ENCODE measurements at places on chromosomes 5 and 9.

GRCh38 chr5:54207566-54207965, 102.8 kb downstream of the ARL15 start:
- no peak for DNase-seq

GRCh38 chr5:53733853-53734252, 173.4 kb downstream of the NDUFS4 start:
- no peak for DNase-seq

DNA sequence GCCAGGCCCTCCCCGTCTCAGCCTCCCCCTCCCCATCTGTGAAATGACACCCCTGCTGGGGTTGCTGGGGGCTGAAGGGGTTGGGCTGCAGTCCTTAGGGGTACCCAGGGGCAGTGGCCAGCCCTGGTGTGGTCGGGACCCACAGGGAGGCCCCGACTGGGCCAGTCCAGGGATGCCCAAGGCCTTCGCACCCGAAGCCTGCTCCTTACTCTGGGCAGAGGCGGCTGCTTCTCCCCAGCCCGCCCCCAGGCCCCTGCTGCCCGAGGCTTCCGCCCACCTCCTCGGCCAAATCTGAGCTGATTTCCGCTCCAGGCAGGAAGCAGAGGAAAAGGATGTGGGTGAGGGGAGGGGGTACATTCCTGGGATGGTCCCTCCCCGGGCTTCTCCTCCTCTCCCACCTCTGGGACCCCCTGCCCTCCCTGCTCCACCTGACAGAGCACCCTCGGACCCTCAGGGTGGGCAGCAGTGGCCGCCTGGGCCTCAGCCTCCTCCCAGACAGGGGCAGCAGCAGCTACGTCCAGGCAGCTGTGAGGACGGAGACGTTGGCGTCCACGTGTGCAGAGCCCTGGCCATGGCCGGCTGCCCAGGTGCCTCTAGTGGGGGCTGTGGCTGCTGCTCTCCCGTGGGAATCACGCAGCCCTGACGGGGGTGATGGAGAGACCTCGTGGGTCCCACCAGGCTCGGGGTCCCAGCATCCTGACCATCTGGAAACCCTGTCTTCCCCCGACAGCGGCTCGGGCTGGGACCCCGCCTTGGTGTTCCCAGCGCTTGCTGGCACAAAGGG, 4.2 kb upstream of the NRARP start:
- DNase-seq: no peak

- no peak for DNase-seq
Observed at GRCh38 chr5:154647761-154648145, 107.4 kb upstream of the LARP1 start.

DNA sequence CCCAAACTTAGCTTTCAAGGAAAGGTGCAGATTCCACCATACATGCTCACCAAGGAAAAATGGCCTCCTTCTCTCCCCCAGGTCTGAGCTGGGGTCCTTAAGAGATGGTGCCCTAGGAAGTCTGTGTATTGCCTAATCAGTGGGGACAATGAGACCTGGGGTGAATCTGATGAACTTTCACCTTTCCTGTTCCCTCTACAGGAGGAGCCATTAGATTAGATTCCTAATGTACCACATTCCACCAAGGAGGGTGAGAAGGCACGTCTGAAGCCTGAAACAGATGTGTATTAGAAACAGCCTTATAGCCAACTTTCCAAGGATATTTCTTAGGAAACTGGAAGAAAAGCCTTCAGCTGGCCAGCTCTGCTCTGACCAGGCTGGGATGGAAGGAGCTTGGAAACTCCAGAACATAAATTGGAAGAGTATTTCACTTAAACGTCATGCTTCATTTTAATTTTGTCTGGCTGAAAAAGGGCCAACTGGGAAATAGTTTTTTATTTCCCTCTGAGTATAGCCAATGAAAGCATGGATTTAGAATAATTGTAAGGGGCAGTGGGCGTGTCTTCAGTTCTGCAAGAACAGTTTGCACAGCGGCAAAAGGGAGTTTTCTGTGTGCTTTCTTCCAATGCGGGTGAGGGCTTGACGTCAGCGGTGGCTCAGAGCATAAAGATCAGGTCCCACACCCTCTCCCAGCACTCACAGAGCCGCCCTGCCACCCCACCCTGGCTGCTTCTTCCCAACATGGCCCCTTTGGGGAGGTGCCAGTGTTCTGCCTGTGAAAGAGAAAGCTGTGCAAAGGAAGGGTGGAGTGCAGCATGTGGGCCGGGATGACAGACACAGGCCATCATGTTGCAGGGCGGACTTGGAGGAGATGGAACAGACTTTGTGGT, 210.9 kb downstream of the ESM1 start:
- no peak for DNase-seq

Data from NCI-H226 (cell line).